Dorsolateral prefrontal cortex (tissue), 122 donors: ENCODE measurements at places on chromosomes 1 and 21.

- DNase-seq, result no peak
Measured at GRCh38 chr1:111577814-111578213, 41.8 kb upstream of the RAP1A start.

DNA sequence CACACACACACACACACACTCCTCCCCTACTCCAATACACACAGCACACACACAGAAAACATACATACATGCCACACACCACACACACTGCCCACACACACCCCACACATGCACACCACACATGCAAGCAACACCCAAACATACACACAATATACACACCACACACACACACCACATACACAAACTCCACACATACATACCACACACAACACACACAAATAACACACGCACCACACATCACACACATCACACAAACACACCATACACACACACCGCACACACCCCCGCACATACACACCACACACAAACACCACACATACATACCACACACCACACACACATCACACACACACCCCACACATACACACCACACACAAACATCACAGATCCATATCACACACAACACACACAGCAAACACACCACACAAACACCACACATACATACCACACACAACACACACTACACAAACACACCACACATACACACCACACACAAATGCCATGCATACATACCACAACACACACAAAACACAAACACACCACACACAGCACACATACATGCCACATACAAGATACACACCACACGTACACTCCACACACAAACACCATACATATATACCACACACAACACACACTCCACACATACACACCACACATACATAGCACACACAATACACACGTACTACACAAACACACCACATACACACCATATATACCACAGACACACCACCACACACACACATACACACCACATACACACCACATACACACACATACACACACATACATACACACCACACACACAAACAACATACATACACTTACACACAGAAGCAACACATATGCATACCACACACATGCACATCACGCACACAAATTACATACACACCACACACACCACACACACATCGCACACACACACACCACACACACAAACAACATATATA lies 932 bp upstream of the RAB7B start:
- no peak for DNase-seq

- no peak for DNase-seq
Measured at GRCh38 chr1:12472798-12473551, 145.0 kb downstream of the DHRS3 start.

DNA sequence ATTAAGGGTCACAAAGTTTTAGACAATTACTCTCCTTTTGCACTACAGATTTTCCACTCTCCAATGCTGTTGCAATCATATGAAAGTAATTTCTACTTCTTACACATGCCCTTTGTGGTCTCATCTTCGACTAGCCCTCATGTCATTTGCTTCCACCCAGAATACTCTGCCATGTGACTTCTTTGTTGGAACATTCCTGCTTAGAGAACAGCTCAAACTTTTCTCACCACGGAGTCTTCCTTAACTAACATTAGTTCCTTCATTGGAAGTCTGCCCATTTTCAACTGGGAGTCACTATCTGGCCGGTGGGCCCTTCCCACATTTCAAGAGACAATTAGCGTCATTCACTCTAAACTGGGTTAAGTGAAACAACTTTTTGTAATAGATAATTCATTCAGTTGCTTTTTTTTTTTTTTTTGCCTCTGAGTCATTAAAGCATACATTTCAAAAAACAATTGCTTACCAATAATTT lies 142.6 kb upstream of the PALMD start:
- no peak for DNase-seq

DNA sequence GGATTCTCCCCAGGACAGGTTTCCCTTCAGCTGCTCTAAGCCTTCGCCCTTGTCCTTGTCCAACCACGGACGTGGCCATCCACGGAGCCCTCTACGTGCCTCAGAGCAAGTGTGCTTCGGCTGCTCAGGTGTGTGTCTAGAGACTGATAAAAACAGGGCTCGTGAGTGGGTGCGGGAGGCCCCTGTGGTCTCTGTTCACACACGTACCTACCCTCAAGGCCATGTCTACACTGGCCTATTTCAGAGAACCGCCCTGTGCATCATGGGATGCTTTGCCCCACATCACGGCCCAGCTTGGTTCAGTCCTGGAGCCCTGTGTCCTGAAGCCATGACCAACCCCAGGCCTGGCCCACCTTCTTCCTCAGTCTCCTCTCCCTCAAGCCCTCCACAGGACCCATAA lies 24.6 kb upstream of the RUNX3 start:
- DNase-seq, result no peak

DNA sequence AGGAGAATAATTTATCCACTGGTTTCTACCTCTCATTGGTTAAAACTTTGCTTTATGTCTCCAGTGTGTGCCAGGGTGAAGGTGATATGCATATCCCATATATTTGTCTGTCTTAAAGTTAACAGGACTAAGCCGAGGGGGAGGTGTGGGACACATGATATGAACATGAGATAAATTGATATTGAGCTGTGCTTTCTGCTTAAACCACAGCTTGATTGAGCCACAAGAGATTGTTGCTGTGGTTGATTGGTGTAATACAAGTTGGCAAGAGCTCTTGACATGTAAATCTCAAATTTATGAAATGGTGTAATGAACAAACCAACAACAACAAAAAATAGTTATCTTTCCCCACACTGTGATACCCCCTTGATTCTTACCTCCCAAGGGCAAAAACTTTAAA lies 1295.5 kb upstream of the NCAM2 start:
- DNase-seq, result no peak

- no peak for DNase-seq
Measured at GRCh38 chr1:8313231-8313630, 4.7 kb upstream of the SLC45A1 start.

GRCh38 chr1:84847253-84848250 lies 45.5 kb downstream of the LPAR3 start:
- peak; percentile 57 for DNase-seq
